Sciatic nerve (tissue), 2 donors: ENCODE measurements at places on chromosomes 1 and 21.
A peak's percentile ranks its signal among the peaks of the same experiment; 100 is the strongest.

DNA sequence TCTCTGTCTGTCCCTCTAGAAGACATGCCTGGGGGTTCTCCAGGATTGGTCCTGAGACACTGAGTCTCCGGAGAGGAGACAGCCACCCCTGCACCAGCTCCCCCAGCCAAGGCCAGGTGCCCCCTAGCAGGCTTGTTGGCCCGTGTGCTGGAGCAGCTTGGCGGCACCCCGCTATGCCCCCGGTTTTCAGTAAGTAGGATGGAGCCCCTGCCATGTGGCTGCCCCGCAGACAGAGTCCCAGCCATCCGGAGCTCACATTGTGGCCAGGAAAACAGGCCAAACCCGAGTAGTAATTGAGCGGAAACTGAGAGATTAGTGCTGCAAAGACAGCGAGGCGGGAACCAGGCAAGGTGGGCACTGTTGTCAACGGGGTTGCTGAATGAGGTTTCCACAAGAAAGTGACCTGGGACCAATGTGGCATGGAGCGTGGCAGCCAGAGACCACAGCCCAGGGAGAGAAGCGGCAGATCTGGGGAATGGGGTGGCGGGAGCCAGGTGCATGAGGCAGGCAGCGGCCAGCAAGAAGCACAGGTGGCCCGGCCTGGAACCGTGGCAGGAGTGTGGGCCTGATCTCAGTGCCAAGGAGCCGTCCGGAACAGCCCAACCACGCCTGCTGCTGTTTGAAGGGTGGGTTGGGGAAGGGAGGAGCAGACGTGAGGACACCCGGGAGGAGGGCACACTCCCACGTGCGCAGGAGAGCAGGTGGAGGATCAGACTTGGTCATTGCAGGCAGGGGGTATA, 137.4 kb upstream of the VAMP3 start:
- no peak for DNase-seq

GRCh38 chr1:69929308-69930057, 275.9 kb downstream of the LRRC40 start:
- DNase-seq, result no peak

DNA sequence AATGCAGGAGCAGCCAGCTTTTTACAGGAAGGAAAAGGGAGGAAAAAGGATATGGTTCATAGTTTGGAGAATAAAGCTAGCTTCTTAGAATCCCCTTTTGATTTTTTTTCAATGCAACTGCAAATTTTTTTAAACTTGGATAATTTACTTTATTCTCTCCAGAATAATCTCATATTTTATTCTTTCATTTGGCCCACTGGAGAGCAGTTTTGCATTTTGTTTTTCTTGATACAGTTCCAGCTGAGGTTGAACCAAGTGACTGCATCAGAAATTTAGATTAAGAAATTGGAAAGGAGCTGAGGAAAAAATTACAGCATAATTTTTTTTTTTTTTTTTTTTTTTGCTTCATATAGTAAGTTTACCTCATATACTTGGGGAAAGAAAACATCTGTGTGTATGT, 22.8 kb downstream of the GABPA start:
- DNase-seq, result no peak

GRCh38 chr1:45380125-45380524, 39.9 kb upstream of the MUTYH start:
- no peak for DNase-seq

GRCh38 chr1:236953151-236953700, 51.0 kb downstream of the MT1HL1 start:
- DNase-seq, result no peak

DNA sequence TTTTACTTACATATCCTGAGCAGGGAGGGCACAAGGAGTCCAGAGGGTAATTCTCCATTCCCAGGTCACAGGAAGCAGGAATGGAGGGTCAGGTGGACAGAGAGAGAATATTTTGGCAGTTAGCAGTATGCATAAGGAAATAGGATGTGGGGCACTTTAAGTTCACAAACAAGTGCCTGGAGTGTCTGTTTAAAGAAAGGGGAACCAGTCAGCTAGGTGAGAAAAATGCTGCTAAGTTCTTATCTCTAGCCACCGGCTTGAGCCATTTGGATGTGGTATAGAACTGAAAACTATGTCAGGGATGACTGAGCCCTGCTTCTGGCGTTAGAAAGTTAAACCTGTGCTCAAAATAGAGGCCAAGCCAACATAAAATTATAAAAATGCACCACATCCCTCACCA, 739.7 kb upstream of the NCAM2 start:
- DNase-seq, result no peak

DNA sequence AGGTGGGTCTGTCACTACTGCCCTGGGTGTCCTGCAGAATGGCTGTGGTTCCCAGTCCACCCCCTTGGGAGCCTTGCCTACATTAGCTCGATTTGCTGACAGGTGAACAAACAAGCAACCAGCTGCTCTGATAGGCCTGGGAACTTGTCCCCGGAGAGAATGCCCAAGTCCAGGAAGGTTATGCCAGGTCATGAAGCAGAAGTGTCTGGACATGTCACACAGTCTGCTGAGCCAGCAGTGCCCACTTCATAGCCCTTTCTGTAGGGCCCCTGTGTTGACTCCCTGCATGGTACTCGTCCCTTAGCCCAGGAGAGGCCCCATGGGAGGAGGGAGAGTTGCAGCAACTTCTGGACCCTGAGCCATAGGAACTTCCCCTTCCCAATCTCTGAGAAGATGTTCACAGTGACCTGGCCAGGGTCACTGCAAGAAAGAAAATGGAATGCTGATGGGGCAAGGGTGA, 31.0 kb downstream of the UCK2 start:
- DNase-seq, result no peak

DNA sequence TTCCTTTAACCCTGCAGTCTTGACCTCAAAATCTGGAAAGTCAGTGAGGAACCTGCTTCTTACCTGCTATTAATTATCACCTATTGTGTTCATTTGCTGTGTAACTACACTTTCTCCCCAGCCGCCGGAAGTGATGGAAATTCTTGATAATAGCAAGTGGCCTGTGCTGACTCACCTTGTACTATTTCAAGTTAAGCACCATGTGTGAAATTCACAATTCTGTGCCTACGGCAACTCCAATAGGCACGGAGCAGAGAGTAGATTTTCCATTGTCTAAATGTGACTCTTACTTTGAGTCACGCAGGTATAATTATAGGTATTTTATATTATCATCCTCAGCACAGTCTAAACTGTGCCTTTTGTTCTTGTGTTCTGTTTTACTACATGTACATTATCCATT, 466.8 kb downstream of the KIF26B start:
- DNase-seq, result no peak

- no peak for DNase-seq
These were observed 179.9 kb downstream of the TGFB2 start for GRCh38 chr1:218525031-218525430.

GRCh38 chr1:222373216-222373615, 174.7 kb downstream of the HHIPL2 start:
- no peak for DNase-seq

DNA sequence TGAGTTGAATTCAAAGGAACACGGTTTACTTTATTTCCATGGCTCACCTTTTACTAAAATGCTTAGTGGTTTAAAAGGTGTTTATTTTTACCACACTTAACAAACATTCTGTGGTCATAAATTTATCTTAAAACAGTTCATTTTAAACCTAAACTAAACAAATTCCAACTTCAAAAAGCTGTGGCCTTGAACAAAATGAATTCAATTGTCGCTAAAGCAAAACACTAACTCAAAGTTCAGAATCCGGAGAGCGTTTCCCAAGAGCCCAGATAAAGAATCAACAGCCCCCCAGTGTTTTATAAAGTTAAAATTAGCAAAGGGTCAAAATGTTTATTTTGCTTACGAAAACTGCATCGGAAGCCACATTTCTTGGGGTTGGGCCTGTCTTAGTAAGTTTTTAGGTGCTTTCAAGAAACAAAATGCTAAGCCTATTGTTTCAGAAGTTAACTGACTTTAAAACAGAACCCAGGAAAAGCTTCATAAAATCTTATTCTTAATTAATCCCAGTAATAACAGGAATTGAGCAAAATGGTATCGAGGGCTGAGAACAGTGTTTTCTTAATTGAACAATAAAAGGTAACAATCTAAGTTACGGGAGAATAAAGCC, 1.3 kb downstream of the PUM1 start:
- no peak for DNase-seq

DNA sequence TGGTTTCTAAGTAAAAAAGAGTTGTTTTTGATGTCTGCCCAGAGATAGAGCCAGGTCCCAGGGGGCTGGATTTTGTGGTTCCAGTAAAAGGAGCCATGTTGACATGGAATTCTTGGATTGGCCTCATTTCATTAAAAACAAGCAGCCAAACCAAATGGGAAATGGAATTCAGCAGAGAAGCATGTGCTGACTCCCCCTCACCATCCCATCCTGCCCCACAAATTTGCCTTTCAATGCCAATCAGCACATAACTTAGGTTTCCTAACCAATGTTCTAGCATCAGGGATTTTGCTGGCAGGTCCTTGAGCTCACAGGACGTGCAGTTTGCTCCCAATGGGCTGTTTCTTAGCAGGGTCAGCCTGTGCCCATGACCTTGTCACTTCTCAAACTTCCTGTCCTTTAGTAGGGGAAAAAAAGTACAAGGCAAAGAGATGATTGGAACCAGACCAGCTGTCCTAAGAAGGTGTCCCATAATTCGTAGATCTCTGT, 101.5 kb upstream of the GADD45A start:
- DNase-seq, result no peak

GRCh38 chr1:53324321-53324720, 3.5 kb downstream of the LRP8 start:
- no peak for DNase-seq

GRCh38 chr1:57881639-57882038, 457.8 kb upstream of the DAB1 start:
- DNase-seq, result no peak

- no peak for DNase-seq
These were observed 175.4 kb downstream of the ZBTB18 start for GRCh38 chr1:244226435-244226834.

DNA sequence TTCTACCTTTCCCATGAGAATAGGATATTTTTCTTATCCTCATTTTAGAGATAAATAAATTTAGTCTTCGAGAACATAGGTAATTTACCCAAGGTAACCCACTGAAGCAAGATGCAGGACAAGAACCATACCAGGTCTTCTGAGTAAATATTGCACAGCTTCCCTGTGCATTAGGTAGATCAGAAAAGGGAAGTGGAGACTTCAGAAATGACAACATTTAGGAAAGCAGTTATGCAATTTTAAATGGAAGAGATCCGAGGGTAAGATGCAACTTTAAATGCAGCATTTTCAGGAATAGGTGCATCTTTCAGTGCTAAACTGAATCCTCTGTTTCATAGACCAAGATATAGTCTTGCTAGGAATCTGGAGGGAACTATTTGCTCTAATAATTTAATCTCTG, 206.4 kb upstream of the SGIP1 start:
- DNase-seq, result no peak

DNA sequence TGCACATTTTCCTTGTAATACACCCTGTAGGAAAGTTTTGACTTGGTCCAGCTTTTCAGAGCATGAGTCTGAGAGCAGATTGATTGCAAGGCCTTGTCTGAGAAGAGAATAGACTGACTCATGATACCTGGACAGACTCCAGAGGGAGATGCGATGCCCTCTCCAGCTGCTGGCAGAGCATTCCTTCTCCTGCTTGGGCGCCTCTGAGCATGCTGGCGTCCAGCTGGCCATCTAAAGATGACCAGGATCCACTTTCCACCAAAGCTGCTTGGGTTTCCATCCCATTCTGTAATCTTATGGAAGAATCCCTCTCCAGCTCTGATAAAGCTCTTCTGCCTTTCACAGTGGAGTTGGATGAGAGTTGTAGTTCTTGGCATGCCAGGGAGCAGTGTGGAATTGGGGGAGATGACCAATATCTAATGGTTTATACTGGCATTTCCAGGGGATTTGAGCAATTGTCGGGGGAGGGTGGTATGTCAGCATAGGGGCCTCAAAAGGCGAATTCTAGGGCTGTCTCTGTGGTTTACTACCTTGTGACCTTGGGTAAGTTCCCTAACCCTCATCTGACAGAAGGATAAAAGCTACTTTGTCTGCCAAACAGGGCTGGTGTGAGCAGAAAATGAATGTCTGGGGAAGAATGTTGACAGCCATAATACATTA, 19.5 kb downstream of the SZRD1 start:
- DNase-seq, result no peak

- no peak for DNase-seq
These were observed 11.7 kb upstream of the CDK18 start for GRCh38 chr1:205492774-205493173.

GRCh38 chr1:199725002-199725565, 302.4 kb upstream of the NR5A2 start:
- DNase-seq, result no peak

GRCh38 chr21:46210378-46211136, 18.0 kb downstream of the LSS start:
- DNase-seq, result peak; percentile 41

DNA sequence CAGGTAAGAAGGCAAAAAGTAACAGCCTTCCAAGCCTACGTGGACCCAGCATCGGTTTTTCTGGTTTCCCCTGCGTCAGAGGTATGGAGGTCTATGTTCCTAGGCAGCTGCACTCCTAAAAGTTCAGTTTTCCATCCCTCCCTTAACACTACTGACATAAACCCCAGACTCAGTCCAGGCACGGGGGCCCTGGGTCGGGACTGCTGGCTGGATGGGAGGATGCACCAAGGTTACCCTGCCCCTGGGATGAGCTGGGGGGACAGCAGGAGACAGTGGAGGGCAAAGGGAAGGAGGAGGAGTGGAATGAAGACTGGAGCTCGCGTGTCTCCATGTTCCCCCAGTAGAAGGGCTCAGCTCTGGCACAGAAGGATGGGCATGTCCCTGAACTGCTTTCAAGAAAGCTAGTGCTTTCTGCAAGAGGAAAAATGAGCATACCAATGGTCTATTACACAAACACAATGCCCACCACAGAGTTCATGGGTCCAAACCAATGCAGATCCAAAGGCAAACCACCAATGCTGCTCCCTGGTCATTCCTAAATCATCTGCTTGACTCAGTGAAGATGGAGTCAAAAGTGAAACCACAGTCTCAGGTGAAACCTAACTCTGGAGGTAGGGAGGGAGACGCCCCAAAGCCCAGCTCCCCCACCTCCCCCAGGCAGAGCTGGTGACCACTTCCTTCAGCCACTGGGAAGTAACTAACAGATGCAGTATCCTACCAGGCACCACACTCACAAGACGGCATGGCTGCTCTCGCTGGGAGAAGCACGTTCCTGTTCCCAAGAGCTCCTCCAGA, 54.9 kb downstream of the CD46 start:
- no peak for DNase-seq

- DNase-seq, result no peak
These were observed 221.1 kb downstream of the LMO4 start for GRCh38 chr1:87549738-87550137.

- DNase-seq, result no peak
These were observed 61.7 kb upstream of the GJA8 start for GRCh38 chr1:147840909-147841308.

DNA sequence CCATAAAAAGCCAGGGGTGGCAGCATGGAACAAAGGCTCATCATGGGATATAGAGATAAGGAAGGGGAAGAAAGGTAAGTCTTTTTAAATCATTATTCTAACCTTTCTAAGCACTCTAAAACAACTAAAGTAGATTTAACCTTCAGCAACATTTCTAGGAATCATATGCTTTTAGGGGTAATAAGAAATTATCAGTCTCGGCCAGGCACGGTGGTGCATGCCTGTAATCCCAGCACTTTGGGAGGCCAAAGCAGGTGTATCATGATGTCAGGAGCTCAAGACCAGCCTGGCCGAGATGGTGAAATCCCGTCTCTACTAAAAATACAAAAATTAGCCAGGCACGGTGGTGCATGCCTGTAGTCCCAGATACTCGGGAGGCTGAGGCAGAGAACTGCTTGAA, 20.3 kb upstream of the PHTF1 start:
- DNase-seq, result no peak
